ENCODE measurements at places on chromosomes 11 and 22.
A peak's percentile ranks its signal among the peaks of the same experiment; 100 is the strongest.

DNA sequence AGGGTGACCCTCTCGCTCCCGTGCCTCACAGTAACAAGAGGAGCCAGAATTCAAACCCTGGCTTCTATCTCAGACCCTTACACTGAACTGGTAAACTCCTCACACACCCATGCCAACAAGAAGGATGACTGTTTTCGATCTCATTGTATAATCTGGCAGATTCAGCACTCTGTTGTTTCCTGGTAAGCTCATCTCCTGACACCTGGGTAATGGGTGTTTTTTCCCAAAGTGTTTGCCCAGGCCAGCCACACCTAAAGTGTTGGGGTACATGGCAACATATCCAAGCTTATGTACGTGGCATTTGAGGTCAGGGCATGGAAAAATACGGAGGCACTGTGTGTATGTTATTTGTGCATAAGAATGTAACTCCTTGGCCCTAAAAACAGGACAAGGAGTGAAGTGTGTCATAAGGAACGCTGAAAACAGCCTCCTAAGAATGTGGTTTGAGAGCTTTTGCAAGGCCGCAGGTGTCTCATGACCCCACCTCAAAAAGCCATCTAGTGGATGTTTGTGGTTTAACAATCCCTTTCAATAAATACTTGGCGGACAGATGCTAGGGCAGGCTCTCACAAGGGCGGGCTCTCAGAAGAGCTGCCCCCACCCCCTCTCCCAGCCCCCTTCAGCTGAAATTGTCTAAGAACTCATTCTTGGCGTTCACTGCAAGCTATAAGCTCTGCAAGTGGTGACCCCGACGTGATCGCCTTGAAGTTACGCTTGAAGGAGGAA is at the start of gene MS4A15:
Gene MS4A15, plus strand, starts transcription at position 561 of the 726 bp plus-strand sequence. CDS start 6,867 bp downstream, outside the sequence.
- peak; percentile 72 for DNase-seq

- peak; percentile 88 for DNase-seq
Observed at GRCh38 chr11:93532806-93533205, 10.4 kb downstream of the SMCO4 start.

GRCh38 chr22:37848587-37849088 is 581 bp upstream of the EIF3L start:
- DNase-seq: peak; percentile 51

GRCh38 chr11:67300256-67300755 is 3.0 kb upstream of the SSH3 start:
- DNase-seq: no peak

GRCh38 chr11:19988598-19988997 is 171.7 kb downstream of the DBX1 start:
- no peak for DNase-seq

DNA sequence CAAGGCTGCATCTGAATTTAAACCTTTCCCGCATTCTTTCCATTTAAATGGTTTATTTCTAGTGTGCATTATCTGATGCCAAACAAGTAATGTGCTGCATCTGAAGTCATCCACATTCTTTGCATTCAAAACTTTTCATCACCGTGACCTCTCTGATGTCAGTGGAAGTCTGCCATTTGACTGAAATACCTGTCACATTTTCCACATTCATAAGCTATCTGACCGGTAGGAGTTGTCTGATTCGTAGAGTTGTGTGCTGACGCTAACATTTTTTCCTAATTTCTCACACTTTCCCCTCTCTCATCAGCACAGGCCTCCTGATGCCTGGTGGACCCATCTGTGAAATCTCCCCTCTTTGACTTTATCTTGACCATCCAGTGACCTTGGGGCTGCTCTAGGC is 79.9 kb upstream of the BARX2 start:
- DNase-seq: no peak

GRCh38 chr11:5307256-5308019 is 5.7 kb upstream of the OR51B4 start:
- no peak for DNase-seq

DNA sequence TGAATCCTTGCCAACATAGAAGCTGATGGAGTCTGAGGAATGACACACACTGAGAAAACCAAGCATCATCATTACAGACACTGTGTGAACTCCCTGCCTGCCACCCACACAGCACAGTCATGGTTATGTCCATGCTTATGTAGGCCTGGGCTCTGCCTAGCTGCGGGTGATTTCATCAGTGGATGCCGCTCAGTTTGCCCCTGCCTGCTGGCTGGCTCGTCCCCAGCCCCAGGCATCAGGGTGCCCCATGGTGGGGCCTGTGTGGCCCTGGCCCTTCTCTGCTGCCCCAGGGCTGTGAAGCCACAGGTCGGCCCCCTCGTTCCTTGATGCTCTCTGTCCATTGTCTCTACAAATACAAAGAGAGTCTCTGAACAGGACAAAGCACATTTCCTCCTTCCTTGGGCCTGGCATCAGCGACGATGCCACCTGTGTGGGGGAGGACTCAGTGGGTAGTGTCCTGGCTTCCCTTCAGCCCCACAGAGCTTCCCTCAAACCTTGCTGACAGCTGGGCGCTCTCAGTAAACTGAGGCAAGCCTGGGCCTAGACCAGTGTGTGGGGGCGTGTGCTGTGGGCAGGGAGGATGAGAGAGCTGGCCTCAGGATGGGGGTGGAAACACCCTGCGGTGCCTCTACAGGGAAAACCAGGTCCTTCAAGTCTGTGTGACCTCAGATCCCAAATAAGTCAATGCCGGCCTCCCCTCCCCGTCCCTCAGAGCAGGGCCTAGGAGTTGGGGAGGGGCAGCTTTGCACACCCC is 20.0 kb upstream of the TUB start:
- DNase-seq: no peak

GRCh38 chr11:64864135-64864472 is 14.3 kb downstream of the EHD1 start:
- DNase-seq: no peak

DNA sequence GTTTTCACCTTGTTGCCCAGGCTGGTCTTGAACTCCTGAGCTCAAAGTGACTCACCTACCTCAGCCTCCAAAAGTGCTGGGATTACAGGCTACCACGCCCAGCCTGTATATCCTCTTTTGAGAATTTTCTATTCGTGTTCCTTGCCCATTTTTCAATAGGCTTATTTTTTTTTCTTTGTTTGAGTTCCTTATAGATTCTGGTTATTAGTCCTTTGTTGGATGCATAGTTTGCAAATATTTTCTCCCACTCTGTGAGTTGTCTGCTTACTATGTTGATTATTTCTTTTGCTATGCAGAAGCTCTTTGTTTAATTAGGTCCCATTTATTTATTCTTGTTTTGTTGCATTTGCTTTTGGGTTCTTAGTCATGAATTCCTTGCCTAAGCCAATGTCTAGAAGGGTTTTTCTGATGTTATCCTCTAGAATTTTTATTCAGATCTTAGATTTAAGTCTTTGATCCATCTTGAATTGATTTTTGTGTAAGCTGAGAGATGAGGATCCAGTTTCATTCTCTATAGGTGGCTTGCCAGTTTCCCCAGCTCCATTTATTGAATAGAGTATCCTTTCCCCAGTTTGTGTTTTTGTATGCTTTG is 17.7 kb upstream of the ZBED5 start:
- DNase-seq: no peak

GRCh38 chr11:112439614-112440013 is 179.0 kb upstream of the PLET1 start:
- no peak for DNase-seq

DNA sequence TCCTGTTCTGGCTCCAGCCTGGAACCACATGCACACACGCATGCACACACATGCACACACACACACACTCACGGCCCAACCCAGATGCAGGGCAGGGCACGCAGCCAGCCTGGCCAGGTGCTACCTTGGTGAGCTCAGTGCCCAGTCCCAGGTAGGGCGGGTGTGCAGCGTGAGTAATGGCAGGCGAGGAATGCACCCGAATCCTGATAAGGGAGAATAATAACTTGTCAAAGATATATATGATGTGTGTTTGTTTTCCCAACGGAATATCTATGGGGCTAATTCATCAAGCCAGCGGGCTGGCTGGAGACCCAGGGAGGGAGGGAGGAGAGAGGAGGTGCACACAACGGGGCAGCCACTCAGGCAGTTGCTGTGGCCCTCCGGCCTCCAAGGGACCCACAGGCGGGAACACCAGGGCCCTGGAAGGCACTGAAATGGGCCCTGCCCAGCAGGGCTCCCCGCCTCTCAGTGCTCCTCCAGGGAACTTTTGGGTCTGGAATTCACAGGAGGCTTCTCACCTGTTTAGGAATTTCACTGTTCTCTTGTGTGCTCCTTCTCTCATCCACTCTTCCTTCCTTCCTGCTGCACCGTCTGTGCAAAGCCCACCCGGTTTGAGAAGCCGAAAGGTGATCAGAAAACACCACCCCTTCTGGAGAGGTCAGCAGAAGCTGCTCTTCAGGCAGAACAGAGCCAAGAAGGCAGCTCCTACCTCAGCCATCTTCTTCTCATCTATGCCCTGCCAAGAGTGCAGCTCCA is 79.0 kb downstream of the BUD13 start:
- no peak for DNase-seq

GRCh38 chr11:77191823-77192495 is 63.9 kb downstream of the MYO7A start:
- peak; percentile 10 for DNase-seq

GRCh38 chr22:40451210-40451609 is 80.8 kb downstream of the SGSM3 start:
- DNase-seq: no peak

GRCh38 chr11:116232364-116232828 is 540.4 kb downstream of the BUD13 start:
- no peak for DNase-seq

DNA sequence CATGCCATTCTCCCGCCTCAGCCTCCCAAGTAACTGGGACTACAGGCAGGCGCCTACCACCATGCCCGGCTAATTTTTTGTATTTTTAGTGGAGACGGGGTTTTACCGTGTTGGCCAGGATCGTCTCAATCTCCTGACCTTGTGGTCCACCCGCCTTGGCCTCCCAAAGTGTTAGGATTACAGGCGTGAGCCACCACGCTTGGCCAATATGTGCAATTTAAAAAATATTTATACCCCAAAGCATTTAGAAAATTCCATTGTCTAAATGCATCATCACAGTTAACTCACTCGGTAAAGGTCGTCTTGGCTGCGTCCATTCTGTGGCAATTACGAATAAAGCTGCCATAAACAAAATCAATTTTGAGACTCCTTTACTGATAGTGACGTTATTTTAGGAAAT is 36.2 kb downstream of the EP300 start:
- DNase-seq: no peak

DNA sequence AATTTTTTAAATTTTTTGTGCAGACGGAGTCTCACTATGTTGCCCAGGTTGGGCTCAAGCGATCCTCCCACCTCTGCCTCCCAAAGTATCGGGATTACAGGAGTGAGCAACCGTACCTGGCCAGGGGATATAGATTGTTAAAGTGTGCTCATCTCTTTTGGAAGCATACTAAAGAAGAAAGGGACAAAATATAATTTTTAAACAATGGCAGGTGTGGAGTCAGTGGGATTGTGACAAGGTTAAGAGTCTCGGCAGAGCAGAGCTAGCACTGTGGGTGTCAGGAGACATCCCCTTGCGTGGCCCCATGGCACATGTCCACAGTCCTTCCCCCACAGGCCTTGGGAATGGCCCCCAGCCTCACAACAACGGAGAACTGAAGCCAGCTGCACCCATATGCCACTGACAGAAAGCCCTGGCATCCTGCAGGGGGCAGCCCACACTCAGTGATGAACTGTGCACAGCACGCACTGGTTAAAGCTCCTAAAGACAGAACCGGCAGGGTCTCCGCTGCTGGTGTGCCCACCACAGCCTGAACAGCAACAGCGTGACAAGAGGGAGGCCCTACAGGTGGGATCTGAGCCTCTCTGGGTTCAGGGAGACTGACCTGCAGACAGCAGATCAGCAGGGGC is 29.9 kb downstream of the SERPIND1 start:
- peak; percentile 32 for DNase-seq

- no peak for DNase-seq
Observed at GRCh38 chr22:43521716-43522115, 109.9 kb downstream of the MPPED1 start.

GRCh38 chr11:134062265-134063123 is 6.4 kb upstream of the JAM3 start:
- no peak for DNase-seq

GRCh38 chr11:12716816-12717215 is 42.6 kb downstream of the TEAD1 start:
- no peak for DNase-seq

- no peak for DNase-seq
Observed at GRCh38 chr22:49693416-49693815, 134.3 kb downstream of the BRD1 start.

DNA sequence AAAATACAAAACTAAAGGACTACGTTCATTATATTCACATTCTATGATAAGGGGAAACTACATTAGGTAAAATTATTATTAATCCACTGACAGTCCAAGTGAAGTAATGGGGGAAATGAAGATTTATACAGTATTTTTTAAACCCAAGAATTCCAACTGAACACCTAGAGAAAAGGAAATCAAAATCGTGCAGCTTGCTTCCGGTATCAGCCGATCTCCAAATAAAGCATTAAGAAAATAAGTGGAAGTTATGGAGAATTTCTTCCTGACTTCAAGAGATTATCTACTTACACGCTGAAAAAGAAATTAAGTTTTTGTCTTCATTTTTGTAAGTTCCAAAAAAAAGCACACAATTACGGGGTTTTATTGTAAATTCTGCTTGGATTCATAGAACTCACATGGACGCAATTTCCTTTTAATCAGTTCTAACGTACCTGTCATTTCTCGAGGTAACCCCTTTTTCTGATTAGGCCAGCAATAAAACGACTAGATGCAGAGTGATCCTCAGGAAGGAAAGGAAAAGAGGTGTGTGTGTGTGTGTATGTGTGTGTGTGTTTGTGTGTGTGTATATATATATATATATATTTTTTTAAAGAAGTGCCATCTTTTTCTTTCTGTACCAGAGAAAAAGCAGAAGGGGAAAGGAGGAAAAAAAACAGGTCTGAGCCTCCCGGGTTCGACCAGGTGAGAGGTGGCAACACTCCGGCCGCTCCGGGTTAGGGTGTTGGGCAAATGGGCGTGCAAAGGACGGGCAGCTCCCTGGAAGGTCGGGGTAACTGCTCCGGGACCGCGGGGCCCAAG is 1.1 kb downstream of the ZBTB44 start:
- no peak for DNase-seq

DNA sequence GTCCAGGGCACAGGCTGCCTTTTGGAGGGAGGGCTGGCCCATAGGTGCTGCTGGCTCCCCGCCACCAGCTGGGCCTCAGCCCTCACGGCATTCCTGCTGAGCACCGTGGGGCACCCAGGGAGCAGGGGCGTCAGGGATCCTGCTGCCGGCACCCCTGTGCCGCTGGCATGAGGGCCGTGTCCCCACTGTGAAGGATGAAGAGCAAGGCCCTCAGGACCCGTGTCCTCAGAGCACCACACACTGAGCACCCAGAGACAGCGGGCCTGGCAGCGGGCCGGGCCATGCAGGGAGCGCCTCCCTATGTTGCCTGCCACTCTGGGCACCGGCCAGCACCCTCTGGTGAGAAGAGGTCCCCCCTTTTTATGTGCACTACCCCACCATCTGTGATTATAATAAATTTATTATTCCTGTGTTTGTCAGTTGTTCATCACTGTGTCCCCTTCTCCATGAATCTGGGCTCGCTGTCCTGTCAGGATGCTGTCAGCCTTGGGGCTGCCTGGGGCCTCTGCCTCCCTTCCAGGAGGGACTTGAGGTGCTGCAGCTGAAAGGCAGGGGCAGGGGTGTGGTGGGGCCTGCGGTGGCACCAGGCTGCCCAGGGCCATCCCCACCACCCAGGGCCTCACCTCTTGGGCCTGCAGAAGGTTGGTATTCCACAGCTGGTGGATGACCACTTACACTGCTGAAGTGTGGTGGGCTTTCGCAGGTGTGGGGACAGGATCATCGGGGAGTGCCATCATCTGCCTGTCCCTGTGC is 80.0 kb downstream of the MED15 start:
- DNase-seq: no peak

GRCh38 chr11:111637885-111638284 is 35.6 kb downstream of the SIK2 start:
- DNase-seq: no peak

- DNase-seq: no peak
Observed at GRCh38 chr11:132779497-132779896, 752.8 kb downstream of the OPCML start.
